ENCODE measurements at places on chromosomes 5 and 9. TPM values are rescaled to one million over a fixed set of nuclear protein-coding genes. Genes with fewer than 3 reads are reported as not detected.

DNA sequence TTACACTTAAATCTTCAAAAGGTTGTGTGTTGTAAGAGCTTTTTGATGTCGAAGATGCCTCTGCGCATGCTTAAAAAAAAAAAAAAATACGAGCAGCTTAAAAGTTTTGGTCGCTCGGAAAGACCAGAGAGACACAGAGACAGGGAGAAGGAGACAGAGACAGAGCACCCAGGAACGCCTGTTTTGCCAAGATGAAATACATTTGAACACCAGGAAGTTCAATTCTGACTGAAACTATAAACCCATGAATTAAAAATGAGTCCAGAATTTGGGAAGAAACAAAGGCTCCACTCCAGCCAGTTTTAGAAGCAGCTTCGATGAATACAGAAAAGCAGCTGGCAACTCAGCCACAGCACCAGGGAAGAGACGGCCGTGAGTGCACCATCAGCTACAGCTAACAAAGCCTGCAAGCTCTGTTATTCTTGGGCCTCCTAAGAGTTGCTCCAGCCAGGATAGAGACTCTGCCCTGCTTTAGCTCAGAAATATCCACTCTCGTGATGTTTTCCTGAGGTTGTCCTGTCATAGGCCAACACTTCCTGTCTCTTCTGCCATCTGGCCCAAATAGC lies 2.5 kb upstream of the ZNF474 start:
- DNase-seq, result peak; percentile 45

- DNase-seq, result no peak
Observed at GRCh38 chr9:24901319-24901718, 355.6 kb upstream of the IZUMO3 start.

- no peak for DNase-seq
Observed at GRCh38 chr9:20603524-20604268, 18.6 kb downstream of the MLLT3 start.

DNA sequence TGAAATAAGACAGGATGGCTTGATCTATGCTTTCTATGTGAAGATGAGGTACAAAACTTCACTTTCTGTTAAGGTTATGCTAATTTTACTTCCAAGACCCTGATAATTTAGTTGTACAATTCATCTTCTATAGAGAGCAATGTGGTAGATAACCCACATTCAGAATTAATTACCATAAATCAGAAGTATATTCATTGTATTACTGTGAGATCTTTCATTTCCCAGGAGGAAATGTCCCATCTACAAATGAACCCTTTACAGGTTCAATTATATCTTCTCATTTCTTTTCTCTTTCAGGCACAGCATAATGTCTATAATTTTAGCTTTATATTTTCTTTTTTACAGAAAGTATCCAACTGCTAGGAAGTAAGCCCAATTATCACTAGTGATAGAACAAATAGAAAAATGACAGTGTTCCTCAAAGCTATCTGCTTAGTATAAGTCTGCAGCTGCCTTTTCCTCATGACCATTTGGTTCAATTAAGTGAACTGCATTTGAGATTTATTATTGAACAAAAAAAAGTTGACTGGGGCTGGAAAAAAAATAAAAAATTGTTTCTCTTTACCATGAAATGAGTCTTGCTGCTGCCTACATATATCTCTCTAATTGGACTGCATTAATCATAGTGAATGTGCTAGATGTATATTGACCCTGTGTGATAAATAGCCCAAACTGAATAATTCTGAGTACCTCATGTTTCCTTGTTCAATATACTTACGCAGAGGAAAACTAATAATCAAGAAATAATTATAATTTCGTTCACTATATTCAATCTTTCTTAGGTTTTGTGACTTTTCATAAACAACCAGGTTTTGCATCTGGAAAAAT lies 1329.4 kb downstream of the PTPRD start:
- no peak for DNase-seq

DNA sequence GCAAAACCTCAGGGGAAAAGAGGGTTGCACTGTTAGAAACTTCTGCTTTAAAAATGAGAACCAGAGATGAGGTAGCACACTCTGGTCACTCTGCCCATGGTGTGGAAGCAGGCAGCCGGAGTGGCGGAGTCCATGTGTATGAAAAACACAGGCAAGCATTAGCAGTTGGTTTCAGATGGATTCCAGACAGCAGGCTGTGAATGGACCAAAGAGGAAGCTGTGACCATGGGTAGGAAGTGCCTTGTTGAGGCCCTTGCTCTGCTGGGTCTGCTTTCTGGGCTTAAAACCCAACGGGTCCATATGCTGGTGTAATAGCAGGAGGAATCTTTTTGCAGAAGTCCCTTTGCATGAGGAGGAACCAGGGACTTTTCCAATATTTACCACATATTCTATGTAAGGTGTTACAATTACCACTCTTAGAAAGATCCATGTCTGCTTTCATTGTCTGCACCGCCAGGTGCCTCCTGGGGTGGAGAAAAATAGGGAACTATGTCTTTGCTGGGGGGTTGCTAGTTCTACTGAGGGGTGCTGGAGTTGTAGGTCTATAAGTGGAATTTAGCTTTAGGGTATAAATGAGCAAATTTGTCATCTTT lies 77.0 kb downstream of the ANKRD55 start:
- no peak for DNase-seq

- DNase-seq, result peak; percentile 17
Observed at GRCh38 chr9:19748278-19749126, 40.3 kb downstream of the SLC24A2 start.

GRCh38 chr9:126763130-126763764 lies 41.6 kb upstream of the ZBTB43 start:
- peak; percentile 15 for DNase-seq

DNA sequence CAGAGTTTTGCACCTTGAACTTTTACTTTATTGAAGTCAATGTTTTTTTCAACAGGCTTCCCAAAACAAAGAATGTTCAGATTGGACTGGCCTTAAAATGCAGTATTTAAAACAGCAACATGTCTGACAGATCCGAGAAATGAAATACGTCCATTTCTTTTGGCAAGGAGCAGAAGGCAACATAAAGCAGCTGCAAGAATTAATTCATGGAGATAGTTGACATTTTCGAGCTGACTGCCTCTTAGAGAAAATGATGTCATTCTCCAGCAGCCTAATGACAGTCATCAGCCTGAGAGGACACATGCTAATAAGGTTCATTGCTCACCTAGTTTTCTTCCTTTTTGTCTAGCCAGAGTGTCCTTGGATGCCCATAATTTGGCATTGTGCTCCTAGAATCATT lies 232.2 kb upstream of the SEMA6A start:
- DNase-seq, result no peak

DNA sequence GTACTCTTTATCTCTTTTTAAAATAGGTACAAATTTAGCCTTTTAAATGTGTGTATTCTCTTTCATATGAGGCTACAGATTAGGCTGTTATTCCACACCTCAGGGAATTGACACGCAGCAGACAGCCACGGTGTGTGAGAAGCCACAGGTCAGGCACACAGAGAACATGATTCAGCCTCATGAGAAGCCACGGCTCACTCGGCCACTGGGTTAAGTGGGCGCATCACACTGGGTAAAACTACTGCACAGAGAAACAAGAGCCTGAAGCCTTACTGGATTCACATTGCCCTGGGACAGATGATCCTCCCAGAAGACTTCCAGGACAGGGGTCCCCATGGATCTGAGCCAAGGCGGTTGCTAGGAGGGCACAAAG lies 28.2 kb downstream of the LPCAT1 start:
- no peak for DNase-seq

DNA sequence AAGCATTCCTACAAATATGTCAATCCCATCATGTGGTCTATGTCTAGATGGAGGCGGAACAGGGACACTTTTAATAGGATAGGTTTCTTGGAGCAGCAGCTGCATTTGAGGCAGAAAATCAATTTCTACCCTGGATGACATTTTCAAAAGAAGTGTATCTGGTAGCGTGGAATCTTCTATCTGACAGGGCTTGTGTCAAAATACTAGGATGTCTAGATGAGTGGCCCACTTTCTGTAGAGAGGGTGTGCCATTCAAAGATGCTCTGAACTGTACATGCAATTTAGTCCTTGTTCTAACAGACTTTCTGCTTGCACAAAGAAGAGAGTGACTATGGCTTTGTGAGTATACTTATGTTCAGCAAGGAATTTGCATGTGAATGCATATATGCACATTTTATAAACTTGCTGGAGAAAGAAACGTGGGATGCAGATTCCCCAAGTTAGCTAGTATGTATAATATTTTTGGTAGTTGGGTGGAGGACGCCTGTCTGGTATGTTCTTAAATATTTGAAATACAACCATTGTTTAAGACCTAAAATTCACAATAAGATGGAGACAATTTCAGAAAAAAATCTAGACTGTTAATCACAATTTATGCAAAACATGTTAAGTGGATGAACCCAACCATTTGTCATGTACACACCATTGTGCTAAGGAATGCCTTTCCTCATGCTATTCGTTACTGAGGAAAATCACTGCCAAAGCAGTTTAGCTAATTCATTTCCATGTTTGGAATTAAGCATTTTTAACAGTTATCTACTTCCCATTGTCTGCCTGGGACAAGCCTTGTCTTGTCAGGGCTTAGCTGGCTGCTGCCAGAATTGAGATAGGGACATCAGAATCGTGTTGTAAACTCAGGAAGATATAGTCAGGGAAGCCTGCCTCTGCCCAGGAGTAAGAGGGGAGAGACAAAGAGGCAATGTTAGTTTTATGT lies 129.1 kb upstream of the MEF2C start:
- no peak for DNase-seq

GRCh38 chr5:143554187-143554717 lies 150.8 kb upstream of the NR3C1 start:
- peak; percentile 96 for DNase-seq

DNA sequence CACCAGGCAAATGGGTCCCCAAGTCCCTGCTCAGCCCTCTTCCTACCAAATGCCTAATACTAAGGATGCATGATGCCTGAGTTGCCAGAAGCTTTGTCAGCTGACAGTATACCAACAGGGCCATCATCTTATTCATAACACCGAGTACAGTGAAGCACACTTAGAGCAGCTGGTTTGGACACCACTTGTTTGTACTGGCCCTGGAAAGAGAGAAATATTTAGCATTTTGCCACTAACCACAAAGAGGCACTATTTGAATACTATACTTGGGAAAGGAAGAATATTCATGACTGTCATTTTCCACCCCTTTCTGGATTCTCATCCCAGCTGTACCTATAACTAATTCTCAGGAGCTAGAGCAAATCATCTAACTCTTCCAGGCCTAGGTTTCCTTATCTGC lies 364.4 kb upstream of the KIF2A start:
- DNase-seq, result peak; percentile 26

GRCh38 chr9:137396634-137397367 lies 26.2 kb downstream of the EXD3 start:
- no peak for DNase-seq

HAVCR2 gene
- 0.06 TPM for total RNA-seq

DMRT2 gene
- not detected for total RNA-seq

SLC46A2 gene
- not detected for total RNA-seq

DRD1 gene
- not detected for total RNA-seq

PIP5KL1 gene
- total RNA-seq, result 2.0 TPM

SLC25A2 gene
- total RNA-seq, result not detected

NIM1K gene
- total RNA-seq, result 2.0 TPM

PTPA gene
- total RNA-seq, result 113 TPM
